ENCODE measurements at places on chromosomes 7 and 10.

GRCh38 chr7:14717816-14718215 is 184.7 kb downstream of the DGKB start:
- DNase-seq = no peak

- DNase-seq = no peak
Observed at GRCh38 chr7:74253331-74253730, 868 bp downstream of the RFC2 start.

- DNase-seq = no peak
Observed at GRCh38 chr10:64067009-64067606, 545.9 kb downstream of the REEP3 start.

- DNase-seq = no peak
Observed at GRCh38 chr7:157616426-157616825, 279.6 kb downstream of the DNAJB6 start.

GRCh38 chr10:11504566-11505285 is 106.7 kb downstream of the USP6NL start:
- DNase-seq = no peak

DNA sequence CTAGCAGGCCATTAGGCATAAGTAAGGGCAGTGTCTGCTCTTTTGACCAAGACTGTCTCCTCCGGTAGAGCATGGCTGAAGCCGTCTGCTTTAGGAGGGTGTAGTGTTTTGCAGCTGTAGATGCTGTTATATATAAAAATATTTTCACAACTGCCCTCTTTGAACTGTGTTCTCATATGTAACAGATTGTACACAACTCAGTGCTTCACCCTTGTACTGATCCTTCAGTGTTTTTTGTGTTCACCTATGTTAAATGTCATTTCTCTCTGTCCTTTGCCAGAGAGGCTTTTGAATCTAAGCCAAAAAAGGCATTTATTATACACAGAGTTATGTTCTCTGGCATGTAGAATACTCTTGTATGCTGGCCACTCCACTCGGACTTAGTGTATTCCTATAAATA is 135.5 kb downstream of the BICC1 start:
- DNase-seq = no peak

- DNase-seq = no peak
Observed at GRCh38 chr7:69946901-69947300, 348.6 kb downstream of the AUTS2 start.

GRCh38 chr7:122363144-122363543 is 58.6 kb upstream of the FEZF1 start:
- no peak for DNase-seq

GRCh38 chr7:24572393-24572996 is 757 bp upstream of the PALS2 start:
- DNase-seq = peak; percentile 55

GRCh38 chr7:73429622-73430505 is 3.7 kb upstream of the FZD9 start:
- no peak for DNase-seq

DNA sequence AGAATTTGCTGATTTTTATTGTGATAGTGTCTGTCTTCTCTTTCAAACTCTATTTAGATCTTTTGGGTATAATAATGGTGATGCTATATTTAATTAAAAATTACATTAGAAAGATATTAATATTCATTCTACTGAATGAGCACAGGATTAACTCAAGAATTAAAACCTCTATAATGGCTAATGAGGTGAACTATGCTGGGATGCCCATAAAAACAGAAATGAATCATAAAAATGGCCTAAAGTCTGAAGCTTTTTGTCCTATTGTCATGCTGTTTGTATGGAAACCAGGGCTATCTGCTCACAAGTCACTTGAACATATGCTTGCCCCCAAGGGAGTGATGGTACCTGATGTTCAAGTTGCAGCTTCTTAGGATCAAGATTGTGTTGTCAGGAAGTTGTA is 76.2 kb upstream of the ICA1 start:
- no peak for DNase-seq

DNA sequence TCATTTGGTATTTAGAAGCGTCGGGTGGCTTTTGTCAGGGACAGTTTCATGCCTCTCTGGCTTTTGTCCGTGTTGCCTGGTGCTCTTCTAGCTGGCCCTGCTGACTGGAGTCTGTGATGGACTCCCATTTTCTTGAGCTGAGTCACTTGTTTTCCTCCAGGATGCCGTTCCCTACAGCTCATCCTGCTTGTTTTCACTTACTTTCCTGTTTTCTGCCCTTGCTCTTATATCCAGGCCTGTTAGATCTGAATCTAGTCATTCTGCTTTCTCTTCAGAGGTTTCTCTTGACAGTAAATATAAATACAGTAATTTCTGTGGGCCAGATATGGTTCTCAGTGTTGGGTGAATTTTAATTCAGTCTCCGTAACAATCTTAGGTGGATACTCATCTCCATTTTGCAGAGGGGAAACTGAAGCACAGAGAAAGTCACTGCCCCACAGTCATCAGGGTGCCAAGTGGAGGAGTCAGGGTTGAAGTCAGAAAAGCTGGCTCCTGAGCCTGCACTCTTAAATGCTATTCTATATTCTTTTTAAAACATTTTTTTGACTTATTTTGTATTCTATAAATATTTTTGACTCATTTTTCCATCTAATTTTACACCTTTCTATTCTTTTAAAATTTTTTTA is 85.4 kb downstream of the CCNY start:
- DNase-seq = no peak

DNA sequence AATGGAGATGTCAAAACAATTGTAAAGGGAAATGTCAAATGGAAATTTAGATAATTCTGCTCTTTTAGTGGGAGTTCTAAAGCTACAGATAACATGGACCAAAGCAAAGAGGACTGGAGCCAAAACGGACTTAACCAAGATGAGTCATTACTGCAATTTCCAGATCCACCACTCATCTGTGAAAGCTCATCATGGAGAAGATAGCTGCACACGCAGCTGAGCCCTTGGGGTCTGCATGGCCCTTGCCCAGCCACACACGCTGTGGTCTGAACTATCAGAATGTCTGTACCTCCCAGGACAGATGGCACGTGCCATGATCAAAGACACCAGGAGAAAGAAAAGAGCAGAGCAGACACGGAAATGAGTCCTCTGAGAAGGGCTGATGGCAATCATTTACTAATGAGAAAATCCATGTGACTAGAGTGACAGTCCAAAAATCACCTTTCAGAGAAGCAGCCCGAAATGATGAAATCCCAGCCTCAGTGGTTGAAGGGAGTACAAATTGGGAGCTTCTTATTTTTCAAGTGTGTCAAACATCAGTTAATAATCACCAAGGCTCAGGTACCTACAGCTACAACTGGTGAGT is 177.9 kb upstream of the MGMT start:
- no peak for DNase-seq

DNA sequence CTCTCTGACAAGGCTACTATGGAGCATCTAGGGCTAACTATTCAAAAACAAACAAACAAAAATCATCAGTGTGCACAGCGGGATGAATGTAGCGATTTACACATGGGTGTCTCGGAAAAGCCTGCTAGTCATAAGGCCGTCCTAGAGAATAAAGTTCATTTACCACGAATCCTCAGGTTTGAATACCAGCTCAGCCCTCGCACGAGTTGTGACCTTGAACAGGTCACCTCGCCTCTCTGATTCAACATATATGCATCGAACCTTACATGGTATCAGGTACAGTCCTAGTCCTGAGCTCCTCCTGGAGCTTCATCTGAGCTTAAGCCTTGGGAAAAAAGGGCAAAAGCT is 572 bp downstream of the ATP5MF start:
- no peak for DNase-seq

GRCh38 chr7:85160223-85160622 is 26.6 kb downstream of the SEMA3D start:
- DNase-seq = no peak

DNA sequence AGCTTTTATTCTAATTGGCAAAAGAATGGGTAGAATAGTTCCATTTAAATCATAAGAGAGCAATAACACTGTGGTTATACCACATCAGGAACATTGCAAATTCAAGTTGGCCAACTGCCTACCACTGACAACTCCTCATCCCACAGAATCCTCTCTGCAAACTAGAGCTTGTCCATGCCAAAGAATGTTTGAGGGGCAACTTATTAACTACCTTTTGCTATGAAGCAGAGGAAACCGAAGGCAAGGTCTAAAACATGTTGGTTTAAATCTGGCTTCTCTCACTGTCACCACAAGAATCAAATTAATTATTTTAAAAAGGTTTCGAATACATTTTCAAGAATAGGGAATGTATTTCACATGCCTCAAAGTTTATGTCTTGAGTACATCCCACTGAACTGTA is 36.0 kb downstream of the RHOBTB1 start:
- no peak for DNase-seq

DNA sequence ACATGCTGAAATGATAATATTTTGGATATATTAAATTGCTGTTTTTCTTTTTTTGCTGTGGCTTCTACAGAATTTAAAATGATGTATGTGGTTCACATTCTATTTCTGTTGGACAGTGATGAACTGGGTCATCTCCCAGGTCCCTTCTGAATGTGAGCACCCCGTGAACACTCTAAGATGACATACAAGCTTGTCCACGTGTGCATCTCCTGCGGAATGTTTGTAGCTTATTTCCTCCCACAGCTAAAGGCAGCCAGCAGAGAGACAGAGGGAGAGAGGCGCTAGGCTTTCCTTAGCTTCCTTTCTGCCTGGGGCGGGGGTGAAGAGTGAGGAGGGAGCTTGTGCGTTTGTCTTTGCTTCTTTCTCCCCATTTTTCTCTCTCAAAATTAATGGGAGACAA is 219.1 kb downstream of the EMX2 start:
- no peak for DNase-seq

DNA sequence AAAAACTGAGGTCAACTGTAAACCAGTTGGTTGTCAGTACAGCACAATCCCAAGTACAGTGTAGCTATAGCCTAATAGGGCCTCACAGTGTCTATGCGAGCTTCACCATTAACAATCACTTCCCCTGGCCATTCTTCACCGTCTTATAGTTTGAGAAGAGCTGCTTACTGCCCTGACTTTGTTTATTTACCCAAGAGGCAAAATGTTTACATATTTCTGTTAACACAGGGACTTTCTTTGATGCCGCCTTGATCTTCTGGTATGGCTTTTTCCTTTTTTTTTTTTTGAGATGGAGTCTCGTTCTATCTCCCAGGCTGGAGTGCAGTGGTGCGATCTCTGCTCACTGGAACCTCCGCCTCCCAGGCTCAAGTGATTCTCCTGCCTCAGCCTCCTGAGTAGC is 3.3 kb downstream of the MYOF start:
- DNase-seq = no peak

GRCh38 chr10:128573986-128574385 is 447.8 kb upstream of the MKI67 start:
- DNase-seq = no peak

DNA sequence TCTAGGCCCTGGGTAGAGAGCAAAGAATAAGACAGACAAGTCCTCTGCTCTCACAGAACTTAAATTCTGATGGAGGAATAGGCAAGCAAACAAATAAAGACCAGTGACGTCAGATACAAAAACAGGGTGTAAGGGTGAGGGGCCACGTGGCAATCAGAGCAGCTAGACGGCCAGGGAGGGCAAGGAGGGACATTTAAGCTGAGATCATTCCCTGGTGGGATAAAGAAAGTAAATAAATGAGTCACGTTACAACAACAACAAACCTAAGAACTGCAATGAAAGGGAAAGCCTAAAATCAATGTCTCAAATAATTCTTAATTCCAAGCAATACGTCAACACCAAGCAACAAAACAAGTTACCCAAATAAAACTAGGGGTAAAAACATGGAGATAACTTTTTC is 21.8 kb downstream of the STN1 start:
- no peak for DNase-seq

GRCh38 chr10:130968964-130969363 is 342.6 kb downstream of the TCERG1L start:
- no peak for DNase-seq

GRCh38 chr7:18952846-18953245 is 164.6 kb downstream of the TWIST1 start:
- DNase-seq = no peak

DNA sequence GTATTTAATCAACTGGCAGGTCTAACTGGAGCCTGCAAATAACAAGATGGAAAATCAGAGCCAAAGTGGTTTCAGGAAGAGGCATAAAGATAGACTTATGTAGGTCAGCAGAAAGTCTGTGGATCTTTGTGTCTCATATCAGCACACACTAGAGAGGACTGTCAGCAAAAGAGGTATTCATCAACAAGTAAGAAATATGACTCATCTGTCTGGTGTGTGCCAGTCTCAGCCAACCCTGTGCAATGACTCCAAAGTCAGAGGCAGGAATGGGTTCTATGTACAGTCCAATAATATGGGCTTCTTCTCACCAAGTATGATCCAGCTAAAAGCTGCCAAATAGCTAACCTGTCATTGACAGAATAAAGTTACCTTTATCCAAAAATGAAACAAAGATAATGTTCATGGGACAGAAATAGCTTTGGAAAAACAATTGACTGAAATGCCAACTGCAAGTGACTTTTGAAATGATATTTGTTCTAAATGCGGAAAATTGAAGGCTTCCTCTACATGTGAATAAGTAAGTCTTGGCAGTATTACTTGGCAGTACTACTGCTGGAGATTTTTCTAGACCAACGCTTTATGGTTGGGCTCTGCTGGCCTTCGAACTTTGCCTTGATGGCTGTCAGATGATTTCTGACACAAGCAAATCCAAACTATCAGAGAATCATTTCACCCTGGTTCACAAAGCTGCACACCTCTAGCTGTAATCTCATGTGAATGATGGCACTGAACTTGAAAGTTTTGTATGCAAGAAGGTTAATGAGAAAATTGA is 272.3 kb upstream of the SEMA3C start:
- no peak for DNase-seq

GRCh38 chr10:51696251-51696650 is 3.1 kb downstream of the CSTF2T start:
- DNase-seq = no peak

- DNase-seq = no peak
Observed at GRCh38 chr7:156074084-156074483, 261.8 kb upstream of the SHH start.

GRCh38 chr7:73682745-73683055 is 553 bp downstream of the DNAJC30 start:
- no peak for DNase-seq

GRCh38 chr7:18426564-18427226 is 68.9 kb upstream of the HDAC9 start:
- no peak for DNase-seq

DNA sequence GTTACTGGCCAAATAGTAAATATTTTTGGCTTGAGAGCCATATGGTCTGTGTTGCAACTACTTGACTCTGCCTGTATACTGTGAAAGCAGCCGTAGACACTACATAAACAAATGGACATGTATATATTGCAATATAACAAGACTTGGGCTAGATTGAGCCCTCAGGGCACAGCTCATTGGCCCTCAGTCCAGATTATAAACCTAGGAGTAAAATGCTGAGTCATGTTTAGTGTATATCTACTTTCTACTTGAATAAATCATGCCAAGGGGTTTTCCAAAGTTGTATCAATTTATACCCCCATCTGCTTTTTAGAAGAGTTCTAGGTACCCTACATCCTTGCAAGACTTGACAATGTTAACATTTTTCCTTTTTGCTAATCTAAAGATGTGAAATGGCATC is 27.4 kb upstream of the POU6F2 start:
- DNase-seq = no peak

- DNase-seq = no peak
Observed at GRCh38 chr7:8605221-8605620, 171.8 kb downstream of the NXPH1 start.

All from CD4-positive, alpha-beta T cell treated with Interleukin-17A for 4 hours (primary cell).